ENCODE measurements at places on chromosomes 2 and 18. TPM values are rescaled to one million over a fixed set of nuclear protein-coding genes. Genes with fewer than 3 reads are reported as not detected.

DNA sequence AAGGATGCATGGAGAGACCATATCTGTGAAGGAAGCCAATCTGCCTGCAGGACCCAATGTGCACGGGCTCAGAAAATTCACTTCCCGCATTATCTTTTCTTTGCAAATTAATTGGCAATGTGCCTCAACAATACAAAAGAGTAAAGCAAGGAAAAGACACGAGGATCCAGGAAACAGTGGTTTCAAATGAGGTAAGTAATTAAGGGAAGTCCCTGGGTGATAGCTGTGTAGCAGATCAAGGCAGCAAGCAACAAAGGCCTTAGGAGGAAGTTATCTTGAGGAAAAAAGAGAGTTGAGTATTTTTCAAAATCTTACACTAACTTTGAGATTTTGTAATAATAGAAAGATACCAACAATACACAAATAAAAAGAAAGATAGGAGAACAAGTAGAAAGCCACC, 44.3 kb upstream of the TGIF1 start:
- no peak for DNase-seq

- DNase-seq: no peak
Measured at GRCh38 chr2:205451901-205452512, 230.3 kb upstream of the NRP2 start.

GRCh38 chr2:11466307-11467128, 557 bp upstream of the E2F6 start:
- DNase-seq: peak; percentile 70

GRCh38 chr2:117917223-117917917, 96.5 kb downstream of the CCDC93 start:
- no peak for DNase-seq

Gene SEPTIN2
- total RNA-seq: 395 TPM

Gene SULT1C4
- total RNA-seq: 2.8 TPM

- no peak for DNase-seq
Measured at GRCh38 chr2:123513351-123513750, 511.7 kb upstream of the CNTNAP5 start.

DNA sequence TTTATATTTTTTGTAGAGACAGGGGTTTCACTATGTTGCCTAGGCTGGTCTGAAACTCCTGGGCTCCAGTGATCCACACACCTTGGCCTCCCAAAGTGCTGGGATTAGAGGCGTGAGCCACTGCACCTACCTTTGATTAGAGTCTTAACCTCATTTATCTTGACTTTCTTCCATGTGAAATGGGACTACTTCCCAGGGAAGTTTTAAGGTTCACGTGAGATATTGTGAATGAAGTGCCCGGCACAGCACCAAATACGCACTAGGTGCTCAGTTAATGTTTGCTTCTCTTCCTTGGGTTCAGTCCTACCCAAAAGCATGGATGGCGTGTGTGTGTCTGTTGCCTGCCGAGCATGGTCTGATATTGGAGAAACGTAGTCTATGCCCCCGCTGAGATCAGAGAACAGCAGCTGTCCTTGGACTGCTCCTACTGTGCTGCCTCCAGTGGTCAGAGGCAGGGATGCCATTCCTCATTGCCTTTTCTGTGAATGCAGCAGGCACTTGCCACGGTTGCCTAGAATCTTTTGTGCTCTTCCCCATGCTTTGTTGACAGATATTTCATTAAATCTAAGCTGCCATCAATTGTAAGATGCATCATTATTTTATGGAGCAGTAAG, 12.3 kb upstream of the TFCP2L1 start:
- no peak for DNase-seq

GRCh38 chr2:9311488-9311887, 104.9 kb downstream of the ASAP2 start:
- DNase-seq: peak; percentile 87

- peak; percentile 38 for DNase-seq
Measured at GRCh38 chr2:1837022-1837421, 92.7 kb upstream of the PXDN start.

DNA sequence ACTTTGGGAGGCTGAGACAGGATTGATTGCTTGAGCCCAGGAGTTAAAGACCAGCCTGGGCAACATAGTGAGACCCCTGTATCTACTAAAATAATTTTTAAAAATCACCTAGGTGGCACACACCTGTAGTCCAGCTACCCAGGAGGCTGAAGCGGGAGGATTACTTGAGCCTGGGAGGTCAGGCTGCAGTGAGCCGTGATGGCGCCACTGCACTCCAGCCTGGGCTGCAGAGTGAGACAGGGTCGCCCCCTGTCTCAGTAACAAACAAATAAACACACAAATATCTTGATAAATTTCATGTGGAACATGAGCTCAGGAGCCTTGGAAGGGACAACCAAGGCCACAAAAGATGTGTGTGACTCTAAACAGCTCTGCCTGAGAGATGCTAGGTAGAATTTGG, 11.7 kb upstream of the ANKRD53 start:
- no peak for DNase-seq

DNA sequence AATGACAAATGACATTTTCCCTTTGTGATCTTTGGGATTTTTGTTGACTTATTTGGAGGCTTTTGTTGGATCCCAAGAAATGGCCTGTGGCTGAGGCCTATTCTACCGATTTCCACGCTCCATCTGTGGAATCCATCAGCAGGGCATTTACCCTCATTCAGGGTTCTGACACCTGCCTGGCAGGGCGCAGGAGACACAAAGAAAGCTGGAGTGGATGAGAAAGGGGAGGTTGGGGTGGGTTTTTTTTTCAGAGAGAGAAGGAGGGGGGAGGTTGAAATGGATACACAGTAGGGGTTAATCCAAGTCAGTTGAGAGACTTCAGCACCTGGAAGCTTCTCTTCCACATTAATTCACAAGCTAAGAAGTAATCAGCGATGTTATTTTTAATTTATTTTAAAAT, 59.7 kb downstream of the PAX3 start:
- DNase-seq: no peak
